Left cardiac atrium (tissue), 4 donors: ENCODE measurements at places on chromosomes 16 and 17. TPM values are rescaled to one million over a fixed set of nuclear protein-coding genes. Genes with fewer than 3 reads are reported as not detected.

Gene ITGB3
- 5.9 TPM for total RNA-seq

Gene TNS4
- total RNA-seq, result not detected

Gene ALDOC
- 164 TPM for total RNA-seq

Gene ZMYND15
- 0.21 TPM for total RNA-seq
